ENCODE measurements at places on chromosomes 7 and 10. TPM values are rescaled to one million over a fixed set of nuclear protein-coding genes. Genes with fewer than 3 reads are reported as not detected.

Gene FAM241B
- total RNA-seq: 4.0 TPM

Gene GRM3
- total RNA-seq: 0.09 TPM

Gene CNPY4
- 34.0 TPM for total RNA-seq

Gene CDK1
- 3.9 TPM for total RNA-seq

Gene ODAD2
- 0.86 TPM for total RNA-seq

DNA sequence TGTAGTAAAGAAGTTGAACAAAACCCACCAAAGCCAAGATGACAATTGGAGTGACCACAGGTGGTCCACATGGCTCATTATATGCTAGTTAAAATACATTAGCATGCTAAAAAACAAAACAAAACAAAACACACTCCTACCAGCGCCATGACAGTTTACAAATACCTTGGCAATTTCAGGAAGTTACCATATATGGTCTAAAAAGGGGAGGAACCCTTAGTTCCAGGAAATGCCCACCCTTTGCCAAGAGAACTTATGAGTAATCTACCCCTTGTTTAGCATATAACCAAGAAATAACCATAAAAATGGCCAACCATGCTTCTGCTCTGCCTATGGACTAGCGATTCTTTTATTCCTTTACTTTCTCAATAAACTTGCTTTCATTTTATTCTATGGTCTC lies 979.1 kb upstream of the POT1 start:
- no peak for DNase-seq

GRCh38 chr7:98903246-98903645 lies 24.9 kb downstream of the TRRAP start:
- no peak for DNase-seq

DNA sequence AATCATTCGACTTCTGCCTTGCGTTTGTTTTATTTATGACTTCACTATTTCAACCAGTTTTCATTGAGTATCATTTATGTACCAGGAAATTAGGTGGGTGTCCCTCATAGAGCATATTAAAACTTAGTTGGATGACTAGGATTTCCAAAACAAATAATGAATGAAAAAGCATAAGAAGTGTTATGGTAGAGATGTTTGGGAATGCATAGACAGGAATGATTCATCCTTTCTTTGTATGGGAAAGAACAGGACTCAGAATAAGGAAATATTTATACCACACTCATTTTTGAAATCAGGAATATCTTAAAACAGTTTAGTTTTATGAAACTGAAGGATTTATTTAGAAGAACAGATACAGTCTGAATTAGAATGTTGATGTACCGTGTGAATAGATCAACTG lies 315.7 kb downstream of the EXOC4 start:
- no peak for DNase-seq

GRCh38 chr10:29545122-29545521 lies 89.6 kb downstream of the SVIL start:
- DNase-seq: no peak

DNA sequence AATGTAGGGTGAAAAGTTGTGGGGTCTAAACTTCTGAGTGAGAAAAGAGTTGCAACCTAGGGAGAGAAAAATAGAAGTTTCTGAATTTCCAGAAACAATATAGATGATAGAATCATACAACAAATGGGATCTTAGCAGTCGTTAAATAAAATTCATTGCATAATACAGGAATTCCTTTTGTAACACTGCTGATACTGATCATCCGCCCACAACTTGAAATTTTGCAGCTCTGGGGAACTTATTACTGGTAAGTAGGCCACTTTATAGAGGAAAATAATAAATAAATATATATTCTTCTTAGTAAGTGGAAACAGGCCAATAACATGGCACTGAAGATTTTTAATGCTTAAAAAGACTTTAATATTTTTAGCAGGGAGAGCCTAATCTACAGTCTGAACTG lies 81.9 kb upstream of the SMIM30 start:
- DNase-seq: no peak

- DNase-seq: no peak
These were observed 216.1 kb downstream of the TWIST1 start for GRCh38 chr7:18901351-18901750.

- DNase-seq: peak; percentile 34
These were observed 28.1 kb upstream of the PLXDC2 start for GRCh38 chr10:19788075-19788686.

GRCh38 chr10:98481404-98481945 lies 34.7 kb upstream of the HPS1 start:
- DNase-seq: no peak

DNA sequence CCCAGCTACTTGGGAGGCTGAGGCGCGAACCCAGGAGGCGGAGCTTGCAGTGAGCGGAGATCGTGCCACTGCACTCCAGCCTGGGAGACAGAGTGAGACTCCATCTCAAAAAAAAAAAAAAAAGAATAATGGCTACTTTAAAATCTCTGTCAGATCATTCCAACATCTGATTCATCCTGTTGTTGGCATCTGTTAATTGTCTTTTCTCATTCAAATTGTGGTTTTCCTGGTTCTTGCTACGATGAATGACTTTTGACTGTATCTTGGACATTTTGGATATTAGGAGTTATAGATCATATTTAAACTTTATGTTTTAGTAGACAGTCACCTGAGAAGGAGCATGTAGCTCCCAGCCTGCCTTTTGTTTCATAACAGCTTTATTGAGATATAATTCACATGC lies 8.5 kb downstream of the TPST1 start:
- DNase-seq: no peak

DNA sequence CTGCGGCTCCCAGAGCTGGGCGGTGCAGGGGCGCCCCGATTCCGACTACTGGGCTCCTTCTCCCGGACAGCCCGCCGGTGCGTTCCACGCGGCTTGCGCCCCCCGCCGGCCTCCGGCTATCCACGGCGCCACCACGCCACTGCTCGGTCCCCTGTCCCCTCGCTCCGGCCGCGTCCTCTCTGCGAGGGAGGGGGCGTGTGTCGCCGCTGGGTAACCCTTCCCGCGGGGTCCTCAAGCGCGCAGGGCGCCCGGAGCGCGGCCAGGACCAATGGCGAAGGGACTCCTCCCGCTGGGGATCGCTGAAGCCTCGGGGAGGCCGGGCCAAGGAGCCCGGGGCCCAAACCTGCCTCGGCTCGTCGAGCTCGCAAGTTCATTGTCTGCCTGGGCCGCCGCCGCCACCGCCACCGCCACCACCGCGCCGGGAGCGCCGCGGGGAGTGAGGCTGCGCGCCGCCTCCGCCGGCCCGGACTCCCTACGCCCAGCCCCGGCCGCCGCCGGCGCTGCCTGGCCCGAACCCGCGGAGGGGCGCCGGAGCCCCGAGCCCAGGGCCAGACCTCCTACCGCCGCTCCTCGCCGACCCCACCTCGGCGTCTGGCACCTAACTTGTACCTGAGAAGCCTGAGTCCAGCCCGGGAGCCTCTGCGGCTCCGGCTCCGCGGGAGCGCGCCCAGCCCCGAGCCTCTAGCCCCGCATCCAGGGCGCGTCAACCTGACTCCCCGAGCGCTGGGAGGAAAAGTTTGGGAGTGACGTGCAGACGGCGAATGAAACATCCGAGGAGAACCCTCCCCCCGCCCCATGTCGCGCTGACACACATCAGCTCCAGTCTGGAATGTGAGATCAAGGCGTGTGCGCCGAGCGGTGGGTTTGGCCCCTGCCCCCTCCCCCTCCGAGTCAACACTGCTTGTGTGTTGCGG lies at the start of gene CHST15:
TSS of gene CHST15 (minus strand) at position 739 of the 914 bp plus-strand sequence. CDS start 47,386 bp downstream, outside the sequence.
- peak; percentile 21 for DNase-seq

DNA sequence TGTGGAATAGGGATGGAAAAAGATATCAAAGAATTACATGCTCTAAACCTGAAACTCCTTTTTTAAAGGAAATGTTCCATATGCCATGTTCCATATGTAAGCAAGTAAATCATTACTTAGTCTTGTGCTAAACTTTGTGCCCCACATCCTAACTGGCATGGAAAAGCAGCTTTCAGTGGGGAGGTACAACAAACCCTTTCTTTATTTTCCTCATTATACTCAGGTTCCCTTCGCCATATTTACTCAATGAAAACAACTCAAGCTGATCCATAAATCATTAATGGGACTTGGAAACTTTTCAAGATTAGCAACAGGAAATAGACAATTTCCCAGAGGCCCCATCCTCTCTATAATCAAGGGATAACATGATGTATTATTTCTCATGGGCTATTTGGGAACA lies 56.0 kb downstream of the GSAP start:
- DNase-seq: no peak

GRCh38 chr7:100894860-100895700 lies 608 bp downstream of the ACHE start:
- peak; percentile 45 for DNase-seq

Data from mucosa of gallbladder (tissue), 1 donor.